ENCODE measurements at places on chromosomes 13 and 19.
A peak's percentile ranks its signal among the peaks of the same experiment; 100 is the strongest.

DNA sequence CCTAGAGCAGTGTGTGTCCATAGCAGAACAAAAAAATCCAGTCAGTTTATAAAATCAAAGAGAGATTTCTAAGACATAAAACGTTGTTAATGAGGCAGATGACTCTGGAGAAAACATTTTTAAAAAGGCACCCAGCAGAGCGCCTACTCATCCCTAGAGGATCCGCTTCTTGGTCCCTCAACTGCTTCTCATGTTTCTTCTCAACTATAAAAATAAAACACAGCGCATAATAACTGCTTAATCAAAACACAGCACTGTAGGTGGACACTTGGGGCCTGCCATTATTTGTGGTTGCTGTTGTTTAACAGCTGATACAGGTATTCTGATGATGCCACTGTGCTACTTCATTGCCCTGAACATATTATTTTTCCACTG, 347.9 kb downstream of the FGF9 start:
- no peak for DNase-seq

DNA sequence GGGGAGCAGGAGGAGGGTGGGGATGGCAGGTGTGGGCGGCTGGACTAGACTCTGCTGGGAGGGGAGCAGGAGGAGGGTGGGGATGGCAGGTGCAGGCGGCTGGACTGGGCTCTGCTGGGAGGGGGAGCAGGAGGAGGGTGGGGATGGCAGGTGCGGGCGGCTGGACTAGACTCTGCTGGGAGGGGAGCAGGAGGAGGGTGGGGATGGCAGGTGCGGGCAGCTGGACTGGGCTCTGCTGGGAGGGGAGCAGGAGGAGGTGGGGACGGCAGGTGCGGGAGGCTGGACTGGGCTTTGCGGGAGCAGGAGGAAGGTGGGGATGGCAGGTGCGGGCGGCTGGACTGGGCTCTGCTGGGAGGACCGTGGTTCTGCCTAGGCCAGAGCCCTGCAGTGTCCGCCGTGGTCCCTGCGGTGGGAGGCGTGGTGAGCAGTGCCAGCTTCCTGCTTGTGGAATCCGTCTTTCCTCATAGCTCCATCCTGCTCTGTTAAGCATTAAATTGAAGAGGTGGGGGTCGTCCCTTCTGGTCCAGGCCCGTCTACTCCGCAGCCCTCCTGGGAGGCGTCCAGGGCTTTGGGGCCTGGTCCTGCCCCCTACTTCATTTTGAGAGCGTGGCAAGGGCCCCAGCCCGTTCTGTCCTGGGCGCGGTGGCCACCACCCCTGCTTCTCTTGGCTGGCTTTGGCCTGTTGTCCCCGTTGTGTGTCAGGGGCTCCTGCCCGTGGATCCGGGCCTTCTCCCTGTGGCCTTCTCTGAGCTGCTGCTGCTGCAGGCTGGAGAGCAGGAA, 4.7 kb downstream of the SPPL2B start:
- no peak for DNase-seq

GRCh38 chr19:10378124-10378523, 2.2 kb downstream of the TYK2 start:
- no peak for DNase-seq

DNA sequence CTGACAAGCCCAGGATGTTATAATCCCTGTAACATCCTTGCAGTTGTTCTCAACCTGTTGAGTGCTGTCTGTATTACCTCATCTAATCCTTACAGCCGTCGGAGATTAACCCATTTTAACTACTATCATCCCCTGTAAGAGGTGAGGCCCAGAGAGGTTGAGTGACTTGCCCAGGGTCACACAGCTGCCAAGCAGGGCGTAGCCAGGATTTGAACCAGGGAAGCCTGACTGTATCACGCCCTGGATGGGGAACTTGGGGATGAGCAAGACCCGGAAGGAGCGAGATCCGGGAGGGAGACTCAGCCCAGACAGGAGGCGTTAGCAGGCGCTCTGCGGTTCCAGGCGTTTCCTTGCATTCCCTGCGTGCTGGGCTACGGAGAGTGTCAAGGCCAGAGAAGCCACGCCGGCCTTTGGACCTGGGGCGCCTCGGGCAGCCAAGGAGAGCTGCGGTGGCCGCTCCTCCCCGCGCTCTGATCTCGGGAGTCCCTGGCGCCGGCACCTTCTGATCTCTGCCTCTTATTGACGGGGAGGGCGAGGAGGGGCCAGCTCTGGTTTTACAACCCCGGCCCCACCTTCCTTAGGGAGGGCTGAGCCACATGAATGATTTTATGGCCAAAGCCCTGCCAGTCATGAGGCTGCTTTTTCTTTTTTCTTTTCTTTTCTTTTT, 6.2 kb downstream of the SULT2B1 start:
- DNase-seq: peak; percentile 22

GRCh38 chr13:42412812-42413483, 141.0 kb downstream of the AKAP11 start:
- DNase-seq: no peak

- DNase-seq: peak; percentile 46
These were observed 5.2 kb upstream of the ZNF507 start for GRCh38 chr19:32339988-32340874.

DNA sequence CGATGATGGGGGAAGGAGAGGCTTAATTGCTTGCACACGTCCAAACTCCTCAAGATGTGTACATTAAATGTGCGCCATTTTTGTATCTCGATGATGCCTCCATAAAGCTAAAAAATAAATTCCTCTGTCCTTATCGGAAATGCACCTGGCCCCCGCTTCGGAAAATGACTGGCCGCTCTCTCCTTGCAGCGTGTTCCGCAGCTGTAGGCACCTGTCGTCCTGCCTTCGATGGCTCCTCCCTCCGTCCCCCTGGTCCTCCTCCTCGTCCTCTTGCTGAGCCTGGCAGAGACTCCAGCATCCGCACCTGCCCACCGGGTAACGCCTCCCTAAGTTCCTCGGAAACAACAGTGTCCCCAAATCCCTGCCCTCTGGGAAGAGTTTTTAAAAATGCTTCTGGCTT, 1.1 kb downstream of the GALP start:
- no peak for DNase-seq

GRCh38 chr19:7887408-7888144, 734 bp upstream of the LRRC8E start:
- DNase-seq: no peak

DNA sequence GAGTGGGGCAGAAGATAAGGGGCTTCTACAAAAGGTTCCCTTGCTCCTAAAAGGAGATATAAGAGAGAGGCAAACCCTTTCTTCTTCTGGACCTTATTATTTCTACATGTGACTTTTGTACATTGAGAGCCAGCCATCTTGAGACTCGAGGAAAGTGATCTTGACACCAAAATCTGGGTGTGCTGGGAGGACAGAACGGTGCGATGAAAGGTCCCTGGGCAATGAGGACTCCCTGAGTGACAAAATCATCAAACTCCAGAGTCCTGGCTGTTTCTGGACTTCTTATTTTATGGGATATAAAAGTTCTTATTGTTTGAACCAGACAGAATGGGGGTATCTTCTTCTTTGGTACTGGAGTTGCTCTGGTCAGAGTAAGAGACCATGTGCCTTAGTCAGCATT, 411.0 kb downstream of the ZNF536 start:
- DNase-seq: no peak

DNA sequence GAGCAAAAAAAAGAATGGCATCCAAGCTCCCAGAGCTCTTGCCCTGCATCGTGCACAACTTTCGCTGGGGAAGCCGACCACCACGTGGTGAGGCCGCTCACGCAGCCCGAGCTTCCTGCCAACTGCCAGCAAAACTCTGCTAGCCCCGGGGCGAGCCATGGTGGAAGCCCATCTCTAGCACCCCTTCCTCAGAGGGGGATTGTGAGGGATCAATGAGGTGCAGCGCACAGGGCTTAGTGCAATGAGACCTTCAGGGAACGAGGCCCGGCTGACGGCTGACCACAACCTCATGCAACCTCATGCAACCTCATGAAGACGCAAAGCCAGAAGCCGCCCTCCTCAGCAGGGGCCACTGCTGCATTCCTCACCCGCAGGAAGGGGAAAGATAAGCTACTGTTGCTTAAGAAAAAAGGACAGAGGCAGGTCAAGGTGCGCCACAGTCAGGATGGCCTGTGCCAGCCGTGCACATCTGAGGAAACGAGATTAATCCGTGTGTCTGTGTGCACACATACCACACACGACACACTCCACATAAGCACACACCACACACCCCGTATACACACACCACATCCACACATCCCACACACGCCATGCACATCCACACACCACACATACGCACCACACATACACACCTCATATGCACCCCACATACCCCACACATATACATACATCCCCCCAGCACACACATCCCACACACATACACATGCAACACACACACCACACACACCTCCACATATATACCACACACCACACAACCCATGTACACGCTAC, 9.6 kb downstream of the HSPBP1 start:
- no peak for DNase-seq

- DNase-seq: peak; percentile 20
These were observed 133.5 kb upstream of the IRS2 start for GRCh38 chr13:109919715-109920375.

DNA sequence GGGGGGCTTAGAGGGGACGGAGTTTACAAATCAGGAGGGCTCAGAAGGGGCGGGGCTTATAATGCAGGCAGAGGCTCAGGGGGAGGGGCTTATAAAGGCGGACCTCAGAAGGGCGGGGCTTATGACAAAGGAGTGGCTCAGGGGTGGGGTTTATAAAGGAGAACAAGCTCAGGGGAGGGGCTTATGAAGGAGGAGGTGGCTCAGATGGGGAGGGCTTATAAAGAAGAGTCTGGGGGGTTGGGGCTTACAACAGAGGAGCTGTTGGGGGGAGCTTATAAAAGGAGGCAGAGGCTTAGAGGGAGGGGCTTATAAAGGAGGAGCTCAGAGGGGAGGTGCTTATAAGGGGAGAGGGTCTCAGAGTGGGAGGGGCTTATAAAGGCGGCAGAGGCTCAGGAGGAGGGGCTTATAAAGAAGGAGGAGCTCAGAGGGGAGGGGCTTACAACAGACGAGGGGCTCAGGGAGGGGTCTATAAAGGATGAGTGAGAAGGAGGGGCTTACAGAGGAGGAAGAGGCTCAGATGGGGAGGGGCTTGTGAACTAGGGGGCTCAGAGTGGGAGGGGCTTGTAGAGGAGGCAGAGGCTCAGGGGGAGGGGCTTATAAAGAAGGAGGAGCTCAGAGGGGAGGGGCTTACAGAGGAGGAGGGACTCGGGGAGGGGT, 1.0 kb downstream of the SMIM24 start:
- no peak for DNase-seq

DNA sequence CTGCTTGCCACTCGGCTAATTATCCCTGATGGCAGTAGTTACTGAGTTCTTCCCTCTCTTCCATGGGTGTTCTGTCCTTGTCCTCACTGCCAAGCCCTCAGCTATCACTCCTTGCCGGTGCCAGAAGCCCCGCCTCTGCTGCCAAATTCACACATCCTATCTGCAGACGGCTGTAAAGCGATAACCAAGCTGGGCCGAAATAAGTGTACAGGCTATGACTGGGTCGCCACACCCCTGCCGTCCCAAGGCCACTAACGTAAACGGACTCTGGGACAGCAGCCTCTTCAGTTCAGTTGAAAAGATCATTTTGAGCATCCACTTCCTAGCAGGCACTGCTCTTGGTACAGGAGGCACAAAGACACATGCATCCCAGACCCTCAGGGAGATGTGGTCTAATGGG, 13.3 kb downstream of the SLC7A1 start:
- DNase-seq: no peak

DNA sequence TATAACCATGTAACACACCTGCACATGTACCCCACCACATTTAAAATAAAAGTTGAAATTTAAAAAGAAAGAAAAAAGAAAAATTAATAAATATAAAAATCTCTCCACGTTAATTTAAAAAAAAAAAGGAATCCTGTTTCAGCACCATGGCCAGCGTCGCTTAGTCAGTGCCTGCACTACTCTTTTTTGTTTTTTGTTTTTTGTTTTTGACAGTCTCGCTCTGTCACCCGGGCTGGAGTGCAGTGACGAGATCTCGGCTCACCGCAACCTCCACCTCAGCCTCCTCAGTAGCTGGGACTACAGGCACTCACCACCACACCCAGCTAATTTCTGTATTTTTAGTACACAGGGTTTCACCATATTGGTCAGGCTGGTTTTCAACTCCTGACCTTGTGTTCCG, 835.9 kb downstream of the UQCRFS1 start:
- no peak for DNase-seq

DNA sequence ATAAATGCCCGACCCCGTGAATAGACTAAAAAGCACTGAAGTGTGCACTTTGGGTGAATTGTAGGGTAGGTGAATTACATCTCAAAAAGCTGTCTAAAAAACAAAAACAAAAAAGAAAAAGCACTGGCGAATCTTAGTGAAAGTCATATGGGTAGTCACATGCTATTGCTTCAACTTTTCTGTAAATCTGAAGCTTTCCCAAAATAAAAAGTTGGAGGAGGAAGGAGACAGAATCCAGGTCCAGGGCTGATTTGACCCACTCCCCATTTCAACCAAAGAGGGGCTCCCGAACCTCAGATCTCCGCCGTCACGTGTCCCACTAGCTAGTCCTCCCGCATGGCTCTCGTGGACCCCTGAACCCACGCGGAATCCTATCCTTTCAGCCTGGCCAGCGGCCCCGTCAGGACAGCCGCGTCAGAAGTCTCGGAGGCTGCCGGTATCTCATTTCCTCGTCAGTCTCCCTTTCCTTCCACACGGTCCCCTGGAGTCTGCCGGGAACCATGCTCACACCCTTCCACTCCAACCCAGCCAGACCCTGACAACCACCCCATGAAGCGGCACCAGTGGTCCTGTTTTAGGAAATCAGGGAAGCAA, 6.1 kb downstream of the PPP1R12C start:
- no peak for DNase-seq

DNA sequence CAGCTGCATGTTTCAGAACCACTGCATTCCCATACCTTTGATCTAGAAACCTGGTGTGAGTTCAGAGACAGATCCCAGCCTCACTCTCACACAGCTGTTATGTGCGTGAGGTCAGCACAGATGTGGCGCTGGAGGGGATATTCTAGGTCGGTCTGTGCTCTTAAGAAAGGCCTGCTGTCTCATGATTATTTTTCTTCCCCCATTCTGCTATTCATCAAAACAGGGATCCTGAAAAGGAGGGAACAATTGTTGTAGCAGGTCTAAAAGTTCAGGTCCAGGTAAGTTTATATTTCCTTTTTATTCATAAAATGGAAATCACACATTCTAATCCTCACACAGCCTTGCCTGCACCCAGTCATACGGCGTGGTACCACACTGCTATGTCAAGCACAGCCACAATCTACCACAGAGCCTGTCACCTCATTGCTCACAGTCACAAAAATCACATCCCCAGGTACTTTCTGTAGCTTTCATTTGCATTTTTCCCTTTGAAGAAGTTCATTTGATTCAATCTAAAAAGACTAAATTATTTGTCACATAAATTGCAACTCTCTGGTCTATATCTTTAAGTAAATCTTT, 867 bp downstream of the ZNF546 start:
- DNase-seq: no peak

Measured in astrocyte of the spinal cord (primary cell).